ENCODE measurements at places on chromosomes 1 and 21.

- no peak for DNase-seq
These were observed 83.9 kb upstream of the ARTN start for GRCh38 chr1:43849670-43850069.

GRCh38 chr1:166377896-166378295, 211.1 kb upstream of the FAM78B start:
- no peak for DNase-seq

- no peak for DNase-seq
These were observed 61.2 kb downstream of the RGS4 start for GRCh38 chr1:163130225-163130856.

DNA sequence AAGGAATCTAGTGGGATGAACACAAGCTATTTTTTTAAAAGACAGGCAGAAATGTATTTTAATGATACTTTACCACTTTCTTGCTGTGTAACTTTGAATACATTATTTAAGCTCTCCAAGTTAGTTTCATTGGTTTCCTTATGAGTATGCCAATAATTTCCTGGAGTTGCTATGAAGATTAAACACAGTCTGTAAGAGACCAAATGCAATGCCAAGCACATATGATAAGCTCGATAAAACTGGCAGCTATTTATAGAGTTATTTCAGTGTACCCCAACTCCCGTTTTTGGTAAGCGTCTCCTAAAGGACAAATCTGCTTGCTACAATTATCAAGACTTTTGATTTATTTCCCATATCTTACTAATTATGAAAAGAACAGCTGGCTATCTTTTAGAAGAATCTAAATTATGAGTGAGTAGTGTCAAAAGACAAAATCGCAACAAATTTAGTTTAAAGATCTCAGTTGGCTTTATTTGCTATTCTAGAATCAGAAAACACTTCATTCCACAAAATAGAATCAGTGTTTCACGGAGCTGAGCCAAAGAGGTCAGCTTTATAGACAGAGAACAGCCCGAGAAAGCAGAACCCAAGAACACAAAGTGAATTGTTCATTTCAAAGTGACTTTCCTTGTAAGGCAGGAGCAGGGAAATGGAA, 7.2 kb upstream of the MAP10 start:
- no peak for DNase-seq

DNA sequence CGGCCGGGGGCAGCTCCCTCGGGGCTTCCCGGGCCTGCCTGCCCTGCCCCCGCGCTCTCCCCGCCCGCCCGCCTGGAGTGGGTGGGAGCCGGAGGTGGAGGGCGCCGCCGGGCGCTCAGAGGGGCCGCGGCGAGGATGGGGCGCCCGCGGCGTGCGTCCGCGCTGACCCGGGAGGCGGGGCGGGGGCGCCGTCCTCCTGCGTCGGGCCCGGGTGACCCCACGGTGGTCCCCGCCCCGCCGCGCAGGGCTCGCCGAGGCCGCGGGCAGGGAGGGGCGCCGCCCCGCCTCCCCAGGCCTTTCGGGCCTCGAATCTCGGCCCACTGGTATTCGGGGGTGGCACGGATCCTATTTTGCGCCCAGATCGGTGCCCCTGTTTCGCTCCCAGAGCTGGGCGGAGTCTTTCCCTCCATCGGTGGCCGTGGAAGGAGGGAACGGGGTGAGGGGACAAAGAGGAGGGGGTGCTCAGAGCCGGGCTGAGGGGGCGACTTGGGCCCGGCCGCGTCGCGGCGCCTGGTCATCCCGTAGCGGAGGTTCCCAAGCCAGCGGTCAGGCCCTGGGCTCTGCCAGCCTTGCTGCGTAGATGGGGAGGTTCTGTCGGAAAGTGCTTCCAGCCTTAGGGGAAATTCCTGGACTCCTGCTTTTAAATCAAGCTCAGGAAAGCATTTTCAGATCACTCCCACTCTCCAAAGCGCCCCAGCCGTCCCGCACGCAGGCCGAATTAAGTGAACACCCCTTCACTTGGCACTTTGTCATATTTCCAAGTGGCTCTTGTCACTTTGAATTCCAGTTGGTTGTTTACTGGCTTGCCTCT, 545 bp downstream of the PATJ start:
- peak; percentile 11 for DNase-seq

DNA sequence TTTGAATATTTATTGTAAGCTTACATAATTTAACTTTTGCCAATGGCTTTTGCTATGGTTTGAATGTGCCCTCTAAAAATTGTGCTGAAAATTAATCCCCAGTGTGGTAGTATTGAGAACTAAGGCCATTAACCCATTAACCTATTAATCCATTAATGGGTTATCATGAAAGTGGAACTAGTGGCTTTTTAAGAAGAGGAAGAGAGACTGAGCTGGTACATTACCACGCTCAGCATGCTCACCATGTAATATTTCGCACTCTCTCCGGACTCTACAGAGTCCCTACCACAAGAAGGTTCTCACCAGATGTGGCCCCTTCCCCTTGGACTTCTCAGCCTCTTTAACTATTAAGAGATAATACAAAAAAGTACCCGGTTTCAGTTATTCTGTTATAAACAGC, 164.4 kb upstream of the ZRANB2 start:
- DNase-seq: no peak

GRCh38 chr1:65207317-65207716, 59.3 kb downstream of the AK4 start:
- DNase-seq: no peak

DNA sequence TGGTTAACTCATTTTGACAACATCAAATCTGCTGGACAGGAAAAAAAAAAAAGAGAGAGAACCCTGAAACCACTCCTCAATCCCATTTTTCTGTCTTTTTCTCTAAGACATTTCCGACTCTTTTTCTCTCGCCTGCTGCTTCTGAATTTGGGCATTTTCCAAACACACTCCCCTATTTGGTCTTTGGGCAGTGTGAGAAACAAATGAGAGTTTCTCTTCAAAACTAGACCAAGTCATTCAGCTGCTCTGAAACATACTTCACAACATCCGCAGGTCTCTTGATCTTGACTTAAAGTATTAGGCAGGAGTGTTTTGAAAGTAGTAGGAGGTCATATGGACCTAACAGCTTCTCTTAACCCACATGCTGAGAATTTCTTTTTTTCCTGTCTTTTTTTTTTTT, 364.8 kb upstream of the ESRRG start:
- no peak for DNase-seq

GRCh38 chr21:36022427-36023091, 37.8 kb downstream of the SETD4 start:
- DNase-seq: no peak

- DNase-seq: no peak
These were observed 15.1 kb upstream of the MAB21L3 start for GRCh38 chr1:116096013-116096618.

DNA sequence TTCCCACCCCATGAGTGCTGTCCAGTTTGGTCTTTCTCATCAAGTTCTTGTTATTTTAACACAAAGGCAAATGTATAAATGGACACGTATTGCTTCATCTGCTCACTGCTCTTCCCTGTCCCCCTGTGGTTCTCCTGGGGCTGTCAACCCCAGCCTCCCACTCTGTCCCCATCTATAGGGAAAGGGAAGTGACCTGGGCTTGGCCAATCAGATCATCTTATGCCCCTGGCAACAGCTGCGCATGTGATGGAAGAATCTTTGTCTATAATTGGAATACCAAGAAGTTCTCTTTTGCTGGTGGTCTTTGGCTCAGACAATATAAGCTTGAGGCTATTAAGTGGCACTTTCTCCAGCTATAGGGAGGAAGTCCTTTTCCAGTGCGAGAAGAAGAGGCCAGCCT, 4.7 kb upstream of the CCSAP start:
- no peak for DNase-seq

DNA sequence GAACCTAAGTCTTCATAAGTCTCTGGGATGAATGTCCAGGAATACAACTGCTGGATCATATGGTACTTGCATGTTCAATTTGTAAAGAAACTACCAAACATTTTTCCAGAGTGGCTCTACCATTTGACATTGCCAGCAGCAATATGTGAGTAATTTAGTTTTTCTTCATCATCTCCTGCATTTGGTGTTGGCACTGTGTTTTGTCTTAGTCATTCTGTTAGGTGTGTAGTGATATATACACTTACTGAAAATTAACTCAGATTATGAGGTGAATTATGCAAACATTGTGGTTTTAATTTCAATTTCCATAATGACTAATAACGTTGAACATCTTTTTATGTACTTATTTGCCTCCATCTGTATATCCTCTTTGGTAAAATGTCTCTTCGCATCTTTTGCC, 138.7 kb downstream of the LRRC40 start:
- no peak for DNase-seq

DNA sequence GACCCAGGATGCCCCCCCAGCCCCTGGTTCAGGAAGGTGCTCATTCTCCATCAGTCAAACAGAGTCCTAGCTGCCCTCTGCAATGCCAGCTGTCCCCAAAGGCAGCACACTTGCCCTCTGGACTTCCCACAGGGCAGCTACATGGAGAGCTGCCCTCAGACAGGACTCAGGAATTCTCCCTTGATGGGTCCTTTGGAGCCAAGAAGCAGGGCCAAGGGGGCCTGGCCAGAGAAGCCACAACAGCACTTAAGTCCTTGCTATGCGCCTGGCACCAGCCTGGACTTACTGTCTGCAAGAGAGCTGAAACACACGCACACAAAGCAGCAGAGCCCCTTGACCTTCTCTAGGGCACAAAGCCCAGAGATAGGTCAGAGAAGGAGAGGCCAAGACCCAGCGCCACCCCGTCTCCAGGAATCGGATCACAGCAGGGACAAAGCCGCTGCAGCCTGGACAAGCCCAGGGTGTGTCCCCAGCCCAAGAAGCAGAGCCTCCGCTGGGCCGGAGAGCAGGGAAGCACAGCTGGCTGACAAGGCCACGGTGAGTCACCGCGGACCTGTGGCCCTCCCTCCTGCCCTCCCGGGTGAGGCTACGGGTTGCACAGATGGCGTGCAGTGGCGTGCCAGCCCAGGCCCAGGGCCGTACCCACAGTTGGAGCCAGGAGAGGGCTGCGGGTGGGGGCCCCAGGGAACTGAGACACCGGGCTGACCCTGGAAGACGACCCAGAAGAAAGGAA, 1.7 kb downstream of the WNT9A start:
- no peak for DNase-seq

GRCh38 chr1:59900640-59901039, 25.9 kb downstream of the CYP2J2 start:
- DNase-seq: no peak
